Caudate nucleus (tissue), 63 donors: ENCODE measurements at places on chromosomes 2 and 18.

DNA sequence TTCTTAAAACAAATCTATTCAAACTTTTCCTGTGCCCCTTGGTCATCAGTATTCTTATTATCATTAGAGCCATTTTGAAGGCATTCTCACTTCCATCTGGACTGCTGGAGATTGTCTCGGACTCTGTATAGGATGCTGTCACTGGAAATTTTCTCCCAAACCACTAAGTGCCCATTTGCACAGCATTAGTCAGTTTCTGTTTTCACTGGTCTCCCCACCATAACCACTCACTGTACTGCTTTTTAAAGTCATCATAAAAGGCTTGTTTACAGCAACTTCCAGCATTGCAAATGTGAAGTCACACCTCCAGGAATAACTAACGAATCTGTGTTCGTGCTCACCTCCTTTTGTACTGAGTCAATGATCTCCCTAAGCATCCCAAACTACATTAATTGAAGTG, 150.9 kb upstream of the SERTAD2 start:
- DNase-seq = no peak

- DNase-seq = no peak
Measured at GRCh38 chr2:124318913-124319312, 293.8 kb downstream of the CNTNAP5 start.

DNA sequence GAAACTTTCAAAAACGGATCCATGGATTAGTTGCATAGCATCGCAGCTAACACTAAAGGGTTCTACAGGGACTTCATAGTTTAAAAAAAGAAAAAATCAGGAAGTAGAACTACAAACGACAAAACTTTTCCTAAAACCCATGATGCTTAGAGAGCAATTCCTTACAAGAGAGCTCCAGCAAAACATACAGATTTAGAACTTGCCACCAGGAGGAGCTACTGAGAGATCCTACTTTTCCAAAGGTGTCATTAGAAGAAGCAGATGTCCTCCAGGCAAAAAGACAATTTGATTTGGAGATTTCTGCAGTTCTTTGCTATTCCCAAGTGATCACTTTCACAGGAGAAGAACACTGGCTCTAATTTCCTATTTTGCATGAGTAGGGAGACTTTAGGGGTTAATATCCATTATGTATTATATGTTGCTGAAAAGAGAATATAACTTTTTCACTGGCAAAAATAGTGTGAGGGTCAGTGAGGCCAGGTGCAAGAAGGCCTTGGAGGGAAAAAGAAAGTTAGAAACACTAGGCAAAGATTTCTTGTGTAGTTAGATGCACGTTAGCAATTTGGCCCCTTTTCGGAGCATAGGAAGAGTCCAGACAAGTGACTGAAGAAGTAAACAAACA, 436.2 kb downstream of the SUCLG1 start:
- DNase-seq = no peak

- DNase-seq = no peak
Measured at GRCh38 chr2:24179683-24180082, 4.8 kb downstream of the FAM228A start.

DNA sequence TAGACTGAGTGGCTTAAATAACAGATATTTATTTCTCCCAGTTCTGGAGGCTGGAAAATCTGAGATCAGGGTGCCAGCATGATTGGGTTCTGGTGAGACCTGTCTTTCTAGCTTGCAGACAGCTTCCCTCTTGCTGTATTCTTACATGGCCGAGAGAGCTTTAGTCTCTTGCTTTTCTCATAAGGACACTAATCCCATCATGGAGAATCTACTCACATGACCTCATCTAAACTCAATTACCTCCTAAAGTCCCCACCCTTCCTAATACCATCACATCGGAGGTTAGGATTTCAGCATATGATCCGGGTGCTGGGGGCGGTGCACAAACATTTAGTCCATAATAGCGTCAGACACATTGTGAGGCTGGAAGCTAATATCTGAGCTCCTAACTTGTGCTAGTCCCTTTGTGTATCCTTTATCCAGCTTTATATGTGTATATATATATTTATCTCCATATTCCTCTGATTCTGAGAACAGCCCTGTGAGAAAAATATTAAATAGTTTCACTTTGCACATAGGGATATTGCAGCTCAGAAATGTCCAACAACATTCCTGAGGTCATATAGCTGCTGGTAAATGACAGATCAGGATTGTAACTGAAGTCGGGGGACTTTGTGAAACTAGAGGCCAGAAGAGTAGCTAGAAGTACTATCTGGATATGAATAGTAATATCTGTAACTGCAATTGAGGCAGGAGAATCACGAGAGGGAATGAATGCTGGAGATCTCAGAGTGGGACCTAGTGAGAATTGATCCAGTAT, 28.9 kb downstream of the MARCHF4 start:
- DNase-seq = no peak

DNA sequence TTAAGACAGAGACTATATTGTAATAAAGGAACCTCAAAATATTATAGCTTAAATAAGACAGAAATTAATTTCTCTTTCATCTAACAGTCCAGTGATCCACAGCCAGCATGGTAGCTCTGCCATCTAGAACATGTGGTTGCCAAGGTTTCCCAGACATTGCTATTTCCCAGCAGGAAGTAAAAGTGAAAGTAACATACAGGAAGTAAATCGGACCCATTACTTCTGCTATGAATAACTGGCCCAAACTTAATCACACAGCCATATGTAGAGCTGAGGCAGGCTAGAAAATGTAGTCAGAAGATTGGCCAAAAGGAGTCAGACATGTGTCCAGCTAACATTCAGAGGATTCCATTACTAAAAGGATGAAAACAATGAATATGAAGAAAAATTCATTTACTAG, 71.0 kb downstream of the NOL4 start:
- DNase-seq = no peak

DNA sequence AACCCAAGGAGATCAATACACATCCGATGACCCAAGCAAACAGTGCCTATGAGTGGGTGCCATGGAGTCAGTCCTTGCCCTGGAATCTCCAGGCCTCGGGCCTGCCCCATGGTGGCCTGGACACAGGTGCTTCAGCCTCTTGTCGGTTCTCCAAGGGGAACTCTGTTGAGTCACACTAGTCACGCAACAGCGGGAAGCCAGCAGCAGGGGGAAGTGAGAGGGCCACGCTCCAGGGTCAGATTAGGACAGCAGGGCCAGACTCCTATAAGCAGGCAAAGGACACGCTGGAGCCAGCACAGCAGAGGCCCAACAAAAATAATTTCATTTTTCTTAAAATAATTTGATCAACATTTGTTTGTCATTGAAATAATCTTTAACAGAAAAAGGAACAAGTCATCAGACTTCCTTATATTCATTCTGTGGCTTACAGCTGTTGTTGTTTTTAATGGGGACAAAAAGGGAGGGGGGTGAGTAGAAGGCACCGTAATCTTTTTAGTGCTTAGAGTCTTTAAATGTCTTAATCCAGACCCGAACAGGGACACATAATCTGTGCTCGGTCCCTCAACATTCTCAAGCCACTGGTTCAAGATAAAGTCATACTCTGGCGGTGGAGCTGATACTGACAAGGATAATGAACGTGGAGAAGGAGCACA, 16.4 kb upstream of the ARMC9 start:
- DNase-seq = no peak

DNA sequence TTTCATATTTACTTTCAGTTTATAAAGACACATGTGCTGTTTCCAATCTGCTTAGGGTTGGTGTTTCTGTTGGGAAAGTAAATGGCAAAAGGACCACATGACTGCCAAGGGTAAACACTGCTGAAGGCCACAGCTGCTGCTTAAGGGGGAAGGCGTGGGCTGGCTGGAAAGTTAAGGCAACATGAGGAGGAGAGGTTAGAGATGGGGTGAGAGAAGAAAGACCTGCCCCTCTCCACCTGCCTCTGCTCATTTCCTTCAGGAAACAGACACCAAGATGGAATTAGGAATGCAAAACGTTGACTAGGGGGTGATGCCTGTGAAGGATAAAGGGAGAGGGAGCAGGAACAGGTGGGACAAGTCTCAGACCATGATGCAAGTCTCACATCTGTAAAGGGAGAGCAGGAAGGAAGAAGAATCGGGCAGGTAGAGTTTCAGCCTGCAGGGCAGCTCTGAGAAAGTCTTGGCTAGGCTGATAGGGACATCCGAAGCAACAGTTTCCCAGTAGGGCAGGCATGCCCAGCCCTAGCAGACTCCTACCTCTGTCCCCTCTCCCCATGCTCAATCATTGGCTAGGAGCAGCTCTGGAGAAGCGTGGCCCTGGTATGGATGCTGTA, 86.0 kb downstream of the CDC42EP3 start:
- no peak for DNase-seq

DNA sequence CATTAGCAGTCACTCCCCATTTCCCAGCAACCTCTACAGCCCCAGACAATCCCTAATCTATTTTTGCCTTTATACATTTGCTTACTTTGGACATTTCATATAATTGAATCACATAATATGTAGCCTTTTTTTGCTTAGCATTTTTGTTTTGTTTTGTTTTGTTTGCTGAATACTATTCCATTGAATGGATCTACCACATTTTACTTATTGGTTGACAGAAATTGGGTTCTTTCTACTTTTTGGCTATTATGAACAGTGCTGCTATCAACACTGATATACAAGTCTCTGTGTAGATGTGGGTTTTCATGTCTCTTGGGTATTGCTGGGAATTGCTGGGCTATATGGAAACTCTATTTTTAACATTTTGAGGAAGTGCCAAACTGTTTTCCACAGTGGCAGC, 7.6 kb downstream of the PTPN18 start:
- DNase-seq = no peak

GRCh38 chr18:73881396-73881917, 266.2 kb downstream of the FBXO15 start:
- no peak for DNase-seq

GRCh38 chr2:201262718-201263117, 2.4 kb downstream of the CASP8 start:
- no peak for DNase-seq

GRCh38 chr18:58043491-58044369, at the start of gene NEDD4L:
NEDD4L (plus strand) TSS chr18:58044226; CDS start chr18:58044661, 435 bp downstream.
- DNase-seq = peak; percentile 75

DNA sequence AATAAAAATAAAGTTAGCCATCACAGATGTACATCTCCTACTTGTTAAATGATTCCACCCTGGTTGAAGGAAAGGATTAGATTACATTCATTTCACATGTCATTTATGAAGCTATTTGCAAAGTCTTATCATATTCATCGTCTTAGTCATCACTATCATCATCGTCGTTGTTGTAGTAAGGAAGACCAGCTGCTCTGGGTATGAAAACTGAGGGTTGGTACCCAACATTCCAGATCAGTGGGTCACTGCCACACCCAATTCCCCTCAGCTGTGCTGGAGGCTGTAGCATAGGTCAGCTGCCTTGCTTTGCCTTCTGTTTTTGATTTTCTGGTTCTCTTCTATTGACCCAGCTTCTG, 20.9 kb upstream of the CCBE1 start:
- DNase-seq = no peak

- DNase-seq = no peak
Measured at GRCh38 chr2:11938196-11938595, 191.8 kb downstream of the LPIN1 start.

GRCh38 chr2:70923378-70924015, 12.2 kb upstream of the ATP6V1B1 start:
- no peak for DNase-seq

DNA sequence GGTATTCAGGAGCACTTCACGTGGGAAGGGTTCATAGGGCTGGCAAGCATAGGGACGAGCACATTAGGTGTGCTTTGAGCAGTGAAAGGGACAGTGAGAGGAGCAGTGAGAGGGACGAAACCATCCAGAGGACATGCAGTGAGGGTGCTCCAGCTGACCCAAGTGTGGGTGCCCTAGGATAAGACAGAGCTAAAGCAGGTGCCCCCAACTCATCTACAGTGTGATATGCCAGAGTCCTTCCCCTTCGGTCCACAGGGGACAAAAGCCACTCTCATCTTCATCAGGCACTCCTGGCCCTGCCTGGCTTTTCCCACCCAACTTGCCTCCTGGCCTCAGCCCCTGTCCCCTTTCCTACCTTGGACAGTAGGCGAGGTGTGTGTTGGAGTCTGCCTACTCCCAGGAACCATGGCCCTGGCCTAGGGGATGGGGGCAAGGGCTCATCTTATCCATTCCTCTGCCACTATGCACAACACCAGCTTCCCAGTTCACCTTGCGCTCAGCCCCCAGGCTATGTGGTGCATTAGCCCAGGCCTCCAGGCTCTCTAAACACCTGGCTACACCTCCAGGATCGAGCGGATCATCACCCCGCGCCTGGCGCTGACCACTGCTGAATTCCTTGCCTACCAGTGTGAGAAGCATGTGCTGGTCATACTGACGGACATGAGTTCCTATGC, 16.1 kb upstream of the ANKRD53 start:
- DNase-seq = no peak

- DNase-seq = no peak
Measured at GRCh38 chr2:196275646-196276352, 104.4 kb upstream of the STK17B start.

DNA sequence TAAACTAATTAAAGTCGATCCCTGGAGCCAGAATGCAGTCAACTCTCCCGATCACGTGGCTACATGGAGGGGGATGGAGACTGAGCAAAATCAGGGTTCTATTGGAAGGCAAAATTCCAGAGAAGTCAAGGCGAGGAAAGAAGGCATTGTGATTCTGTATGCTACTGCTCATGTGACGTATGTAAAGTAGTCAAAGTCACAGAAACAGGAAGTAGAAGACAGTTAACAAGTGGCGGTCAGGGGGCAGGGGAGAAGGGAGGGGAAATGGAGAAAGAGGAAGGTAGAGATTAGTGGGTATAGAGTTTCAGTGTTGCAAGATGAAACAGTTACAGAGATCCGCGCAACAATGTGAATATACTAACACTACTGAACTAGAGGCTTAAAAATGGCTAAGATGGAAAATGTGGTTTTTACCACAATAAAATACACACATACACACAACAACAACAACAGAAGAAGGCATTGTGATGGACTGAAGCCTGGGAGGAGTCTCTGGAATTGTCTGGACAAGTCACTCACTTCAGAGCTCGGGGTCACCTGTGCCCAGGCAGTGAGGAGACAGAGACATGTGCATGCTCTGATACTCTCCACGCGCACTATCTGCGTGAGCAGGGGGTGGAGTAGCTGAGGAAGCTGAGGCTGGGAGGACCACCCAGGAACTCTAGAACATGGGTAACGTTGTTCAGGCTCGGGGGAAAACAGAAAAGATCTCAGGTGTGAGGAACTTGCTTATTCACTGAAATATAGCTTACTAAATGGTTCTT, 89.9 kb upstream of the CDCA7 start:
- no peak for DNase-seq

GRCh38 chr2:200810252-200810997, 1.3 kb upstream of the BZW1 start:
- no peak for DNase-seq

DNA sequence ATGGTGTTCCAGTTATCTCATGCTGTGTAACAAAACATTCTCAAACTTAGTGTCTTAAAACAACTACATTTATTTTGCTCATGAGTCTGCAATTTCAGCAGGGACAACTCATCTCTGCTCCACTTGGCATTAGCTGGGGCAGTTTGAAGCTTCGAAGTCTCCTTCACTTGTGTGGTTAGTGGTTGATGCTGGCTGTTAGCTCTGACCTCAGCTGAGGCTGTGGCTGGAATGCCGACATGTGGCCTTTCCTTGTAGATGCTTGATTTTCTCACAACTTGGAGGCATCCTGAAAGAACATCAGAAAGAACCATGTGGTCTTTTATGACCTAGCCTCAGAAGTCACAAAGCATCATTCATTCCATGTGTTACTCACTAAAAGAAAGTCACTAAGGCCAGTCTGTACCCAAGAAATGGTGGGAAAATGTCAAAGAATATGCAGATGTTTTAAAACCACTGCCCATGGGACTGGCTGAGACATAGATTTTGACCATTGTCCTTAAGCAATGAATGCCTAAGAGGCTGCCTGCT, 3.8 kb upstream of the TMSB10 start:
- DNase-seq = no peak
